ENCODE measurements at places on chromosomes 4 and X.

DNA sequence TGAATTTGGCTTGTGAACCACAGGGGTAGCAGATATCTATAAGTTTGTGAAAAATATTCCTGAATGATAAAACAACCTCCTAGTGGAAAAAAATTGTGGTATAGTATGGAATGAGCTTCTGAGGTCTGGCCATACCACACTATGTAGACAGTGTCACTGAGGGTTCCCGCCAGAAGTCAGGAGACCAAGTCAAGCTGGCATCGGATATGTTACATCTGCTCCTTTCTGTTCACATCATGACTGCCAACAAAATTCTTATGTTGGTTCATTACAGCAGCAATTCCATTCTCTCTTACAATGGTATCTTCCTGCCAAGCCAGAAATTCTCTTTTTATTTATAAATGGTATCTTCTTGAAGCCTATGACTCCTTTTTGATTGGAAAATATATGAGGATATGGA lies 273.0 kb downstream of the PPP3CA start:
- no peak for DNase-seq

- no peak for DNase-seq
Observed at GRCh38 chr4:26788341-26788733, 72.3 kb upstream of the STIM2 start.

DNA sequence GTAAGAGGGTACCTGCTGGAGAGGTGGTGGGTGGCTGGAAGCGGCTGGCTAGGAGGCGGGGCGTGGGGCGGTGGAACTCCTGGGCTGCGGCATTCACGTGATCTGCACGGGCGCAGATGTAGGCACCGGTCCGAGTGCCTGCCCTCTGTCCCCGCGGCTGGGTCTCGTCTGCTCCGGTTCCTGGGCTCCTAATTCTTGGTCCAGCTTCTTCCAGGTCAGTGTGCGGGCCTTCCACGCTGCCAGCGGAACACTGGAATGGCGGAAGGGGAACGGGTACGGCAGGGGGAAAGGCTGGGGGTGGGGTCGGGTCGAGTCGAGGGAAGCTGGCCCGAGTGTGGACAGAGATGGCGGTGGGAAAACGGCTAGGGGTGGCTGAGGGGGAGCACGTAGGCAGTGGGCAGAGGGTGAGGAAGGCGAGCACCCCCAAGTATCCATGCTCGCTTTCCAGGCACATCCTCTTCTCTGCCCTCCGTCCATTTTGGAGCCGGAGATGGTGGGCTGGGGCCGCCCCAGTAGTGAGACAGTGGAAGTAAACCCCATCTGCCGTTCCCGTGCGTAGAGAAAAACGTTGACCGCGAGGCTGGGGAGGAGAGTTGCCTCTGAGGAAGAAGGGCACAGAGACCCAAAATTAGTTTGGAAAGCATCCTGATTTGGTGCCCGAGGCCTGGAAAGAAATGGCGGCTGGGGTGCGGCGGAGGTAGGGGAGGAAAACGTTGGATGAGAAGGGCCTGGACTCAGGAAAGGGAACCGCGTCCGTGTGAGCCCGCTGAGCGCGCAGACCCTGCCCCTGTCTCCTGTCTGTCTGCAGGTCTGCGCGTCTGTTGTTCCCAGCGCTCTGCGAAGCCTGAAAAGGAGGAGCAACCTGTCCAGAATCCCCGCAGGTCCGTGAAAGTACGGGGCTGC lies at the start of gene TCEAL4:
Gene TCEAL4 (plus strand): TSS at position 105 of the 903 bp plus-strand sequence. CDS start 1,161 bp downstream, outside the sequence.
- no peak for DNase-seq

GRCh38 chr4:109046471-109047201 lies 255.8 kb downstream of the COL25A1 start:
- no peak for DNase-seq

- no peak for DNase-seq
Observed at GRCh38 chr4:80091184-80091583, 18.2 kb upstream of the ANTXR2 start.

All from iPS DF 6.9 (cell line).